Activated CD4-positive, alpha-beta memory T cell treated with anti-CD3 and anti-CD28 coated beads, Interleukin-2, amount 10 ng/mL, durations not matched to agents 7 days and 5 days (primary cell): ENCODE measurements at places on chromosomes 2 and 18. TPM values are rescaled to one million over a fixed set of nuclear protein-coding genes. Genes with fewer than 3 reads are reported as not detected.
A peak's percentile ranks its signal among the peaks of the same experiment; 100 is the strongest.

Gene ABI2
- 30.6 TPM for total RNA-seq

Gene SERPINB13
- not detected for total RNA-seq

Gene RABL2A
- total RNA-seq: 14.1 TPM

Gene PARD6G
- total RNA-seq: 0.20 TPM

Gene GULP1
- not detected for total RNA-seq

Gene HRH4
- total RNA-seq: 0.43 TPM

Gene LRP1B
- total RNA-seq: not detected

Gene PID1
- total RNA-seq: not detected

Gene LRRC30
- total RNA-seq: not detected

Gene ALPI
- total RNA-seq: not detected

Gene IL18R1
- 24.0 TPM for total RNA-seq

- peaks cover 33% of the 10 kb centered on the region for H3K4me1 ChIP-seq
- DNase-seq: no peak
- H3K36me3 ChIP-seq: peaks cover 9% of the 10 kb centered on the region
- no peak overlapping the region for H3K27ac ChIP-seq
These were observed 42.1 kb downstream of the MTCL1 start for GRCh38 chr18:8747440-8747937.

GRCh38 chr2:109280804-109281203 is 151.8 kb downstream of the SH3RF3 start:
- H3K4me3 ChIP-seq: no peak overlapping the region
- H3K27ac ChIP-seq: no peak overlapping the region
- DNase-seq: no peak
- no peaks in the 10 kb centered on the region for H3K36me3 ChIP-seq

DNA sequence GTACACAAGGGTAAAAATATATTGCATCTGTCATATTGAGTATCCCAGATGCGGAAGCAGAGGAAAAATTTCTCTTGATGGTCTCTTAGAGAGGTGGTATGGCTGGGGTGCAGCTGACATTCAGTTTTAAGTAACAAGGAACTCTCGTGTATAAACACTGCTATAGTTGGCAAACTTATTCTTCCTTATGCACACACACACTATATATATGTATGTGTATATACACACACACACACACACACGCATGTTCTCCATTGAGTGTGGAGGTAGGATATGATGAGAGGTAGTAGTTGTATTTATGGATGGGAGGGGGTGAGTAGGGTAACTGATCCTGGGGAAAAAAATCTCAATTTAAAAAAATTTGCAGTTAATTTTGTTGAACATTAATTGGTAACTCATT is 10.6 kb downstream of the PHLPP1 start:
- H3K4me1 ChIP-seq: peaks cover 2% of the 10 kb centered on the region
- no peak overlapping the region for H3K27ac ChIP-seq
- H3K36me3 ChIP-seq: no peaks in the 10 kb centered on the region
- peaks cover 1% of the 10 kb centered on the region for H3K27me3 ChIP-seq
- no peak overlapping the region for H3K4me3 ChIP-seq

- H3K4me3 ChIP-seq: no peak overlapping the region
- no peaks in the 10 kb centered on the region for H3K27me3 ChIP-seq
- no peak for DNase-seq
- peaks cover 13% of the 10 kb centered on the region for H3K36me3 ChIP-seq
These were observed 64.1 kb downstream of the SIGLEC15 start for GRCh38 chr18:45889419-45890064.

DNA sequence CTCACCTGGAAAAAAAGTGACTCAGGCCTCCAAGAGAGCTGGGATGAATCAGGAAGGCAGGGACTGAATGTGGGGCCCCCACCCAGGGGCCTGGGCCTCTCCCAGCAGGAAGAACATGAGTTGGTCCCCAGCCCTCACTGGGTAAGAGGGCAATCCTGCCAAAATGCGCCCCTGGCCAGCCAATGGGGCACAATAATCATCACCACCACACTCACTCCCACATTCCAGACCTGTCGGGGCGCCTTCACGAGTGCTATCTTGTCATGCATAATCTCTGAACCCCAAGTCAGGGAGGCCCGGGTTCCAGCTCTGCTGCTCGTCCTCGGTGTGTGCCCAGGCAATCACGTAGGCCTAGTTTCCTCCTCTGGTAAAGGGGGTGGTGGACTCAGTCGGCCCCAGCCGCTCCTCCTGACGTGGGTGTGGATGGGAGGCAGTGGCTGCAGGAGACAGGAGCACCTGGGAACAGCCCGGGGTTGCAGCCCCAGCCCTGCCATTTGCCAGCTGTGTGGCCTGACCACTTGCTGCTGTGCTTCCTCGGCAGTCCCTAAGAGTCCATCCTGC is 115.1 kb downstream of the CYP26B1 start:
- H3K36me3 ChIP-seq: no peaks in the 10 kb centered on the region
- no peaks in the 10 kb centered on the region for H3K4me1 ChIP-seq
- DNase-seq: no peak

DNA sequence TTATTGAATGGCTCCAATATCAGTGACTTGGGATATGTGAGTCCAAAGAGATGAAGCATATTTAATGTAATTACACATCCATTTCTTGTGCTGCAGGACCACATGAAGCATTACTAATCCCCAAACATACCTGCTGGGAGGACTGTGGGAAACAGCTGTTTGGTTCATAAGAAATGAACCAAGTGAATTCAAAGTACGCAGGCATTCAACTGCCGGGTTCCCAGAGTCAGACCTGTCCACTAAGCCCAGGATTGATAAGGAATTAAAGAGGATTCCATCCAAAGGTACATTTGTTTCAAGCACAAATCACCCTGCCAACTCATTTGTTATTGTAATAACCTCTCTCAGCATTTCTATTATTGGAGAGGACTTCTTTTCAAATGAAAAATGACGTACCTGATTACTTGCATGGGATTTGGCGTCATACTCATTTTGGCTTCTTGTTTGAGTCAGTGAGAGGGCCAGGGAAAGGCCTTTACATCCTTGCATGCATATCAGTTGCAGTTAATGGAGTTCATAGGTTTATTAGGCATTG is 230.7 kb downstream of the TXNL1 start:
- no peak overlapping the region for H3K27ac ChIP-seq
- DNase-seq: no peak
- H3K4me1 ChIP-seq: no peaks in the 10 kb centered on the region
- no peak overlapping the region for H3K4me3 ChIP-seq
- no peaks in the 10 kb centered on the region for H3K36me3 ChIP-seq

- no peaks in the 10 kb centered on the region for H3K36me3 ChIP-seq
- H3K27me3 ChIP-seq: peaks cover 59% of the 10 kb centered on the region
- no peak for DNase-seq
- no peak overlapping the region for H3K27ac ChIP-seq
- no peak overlapping the region for H3K4me3 ChIP-seq
- peaks cover 11% of the 10 kb centered on the region for H3K4me1 ChIP-seq
These were observed 19.5 kb upstream of the ZDBF2 start for GRCh38 chr2:206255003-206255402.

- no peak overlapping the region for H3K4me3 ChIP-seq
- H3K4me1 ChIP-seq: no peaks in the 10 kb centered on the region
These were observed 18.8 kb upstream of the CASP10 start for GRCh38 chr2:201164166-201164565.

DNA sequence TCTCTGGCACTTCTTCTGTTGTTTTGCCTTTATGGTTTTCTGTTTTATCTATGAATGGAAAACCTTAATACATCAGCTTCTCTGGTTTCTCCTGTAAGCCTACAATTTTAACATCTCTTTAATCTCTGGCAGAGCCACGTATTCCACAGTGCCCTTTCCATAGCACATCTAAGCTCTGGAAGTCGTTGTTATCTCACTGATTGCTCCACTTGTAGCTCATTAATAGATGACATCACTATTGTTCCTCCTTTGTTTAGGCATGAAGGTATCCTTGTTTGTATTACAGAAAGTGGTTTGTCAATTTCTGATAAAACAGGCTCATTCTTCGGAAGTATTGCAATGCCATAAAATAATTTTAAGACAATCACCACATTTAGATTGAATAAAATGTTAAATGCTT is 185.2 kb downstream of the ZNF804A start:
- H3K27me3 ChIP-seq: no peaks in the 10 kb centered on the region
- DNase-seq: no peak
- H3K36me3 ChIP-seq: no peaks in the 10 kb centered on the region
- H3K27ac ChIP-seq: no peak overlapping the region

DNA sequence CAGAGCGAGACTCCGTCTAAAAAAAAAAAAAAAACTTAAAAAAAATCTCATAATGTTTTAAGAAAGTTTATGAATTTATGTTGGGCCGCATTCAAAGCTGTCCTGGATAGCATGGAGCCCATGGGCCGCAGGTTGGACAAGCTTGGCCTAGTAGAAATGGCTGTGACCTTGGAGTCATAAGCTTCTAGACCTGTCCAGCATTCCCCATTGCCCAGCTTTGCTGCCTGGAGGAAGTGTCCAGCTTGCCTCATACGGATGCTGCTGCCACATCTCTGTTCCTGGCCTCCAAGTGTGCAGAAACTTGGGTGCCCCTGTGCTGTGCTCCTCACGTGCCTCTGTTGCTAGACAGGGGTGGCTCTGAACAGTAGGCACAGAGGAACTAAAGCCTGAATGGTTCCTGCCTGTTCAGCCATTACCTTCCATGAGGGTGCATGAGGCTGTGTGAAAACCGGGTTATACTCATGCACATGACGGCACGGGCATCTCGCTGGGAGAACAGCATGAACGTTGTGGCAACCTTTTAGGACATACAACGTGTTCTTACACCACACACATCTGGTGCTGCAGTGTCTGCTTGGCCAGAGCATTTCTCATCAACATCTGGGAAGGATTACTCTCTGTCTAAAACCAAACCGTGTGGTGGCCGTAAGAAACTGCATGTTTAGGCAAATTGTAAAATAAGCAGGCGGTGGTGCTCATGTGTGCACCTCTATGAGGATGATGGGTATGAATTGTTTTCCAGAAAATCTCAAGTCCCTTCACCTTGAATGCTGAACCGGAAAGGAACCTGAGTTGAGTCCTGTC is 38.2 kb downstream of the FHOD3 start:
- no peak overlapping the region for H3K27ac ChIP-seq
- DNase-seq: no peak
- H3K27me3 ChIP-seq: no peaks in the 10 kb centered on the region
- no peak overlapping the region for H3K4me3 ChIP-seq

GRCh38 chr2:231263118-231263831 is 64.8 kb downstream of the ARMC9 start:
- H3K4me3 ChIP-seq: no peak overlapping the region
- no peak for DNase-seq
- no peak overlapping the region for H3K27ac ChIP-seq
- peaks cover 11% of the 10 kb centered on the region for H3K27me3 ChIP-seq

GRCh38 chr18:23798249-23798648 is 109.0 kb downstream of the LAMA3 start:
- no peak overlapping the region for H3K27ac ChIP-seq
- H3K4me1 ChIP-seq: peaks cover 2% of the 10 kb centered on the region
- no peaks in the 10 kb centered on the region for H3K36me3 ChIP-seq
- no peak for DNase-seq

- H3K27ac ChIP-seq: no peak overlapping the region
- no peak overlapping the region for H3K4me3 ChIP-seq
- no peaks in the 10 kb centered on the region for H3K4me1 ChIP-seq
- DNase-seq: no peak
These were observed 956.9 kb upstream of the SLC39A10 start for GRCh38 chr2:194700116-194700515.

- no peaks in the 10 kb centered on the region for H3K36me3 ChIP-seq
- H3K27ac ChIP-seq: no peak within 1 kb of the TSS
- no peak within 1 kb of the TSS for H3K4me3 ChIP-seq
- peak; percentile 55 for DNase-seq
- H3K4me1 ChIP-seq: peaks cover 4% of the 10 kb centered on the region
These were observed at the start of gene PTPRM for GRCh38 chr18:7566567-7567473. Gene PTPRM (plus strand): TSS chr18:7567316. CDS start chr18:7567819, 503 bp downstream.

GRCh38 chr2:169509955-169510354 is 453 bp downstream of the KLHL41 start:
- H3K27ac ChIP-seq: no peak overlapping the region

GRCh38 chr2:128325611-128326181 is 7.0 kb upstream of the HS6ST1 start:
- no peaks in the 10 kb centered on the region for H3K36me3 ChIP-seq
- peak; percentile 12 for DNase-seq
- H3K4me3 ChIP-seq: no peak overlapping the region
- H3K27me3 ChIP-seq: peaks cover 11% of the 10 kb centered on the region

DNA sequence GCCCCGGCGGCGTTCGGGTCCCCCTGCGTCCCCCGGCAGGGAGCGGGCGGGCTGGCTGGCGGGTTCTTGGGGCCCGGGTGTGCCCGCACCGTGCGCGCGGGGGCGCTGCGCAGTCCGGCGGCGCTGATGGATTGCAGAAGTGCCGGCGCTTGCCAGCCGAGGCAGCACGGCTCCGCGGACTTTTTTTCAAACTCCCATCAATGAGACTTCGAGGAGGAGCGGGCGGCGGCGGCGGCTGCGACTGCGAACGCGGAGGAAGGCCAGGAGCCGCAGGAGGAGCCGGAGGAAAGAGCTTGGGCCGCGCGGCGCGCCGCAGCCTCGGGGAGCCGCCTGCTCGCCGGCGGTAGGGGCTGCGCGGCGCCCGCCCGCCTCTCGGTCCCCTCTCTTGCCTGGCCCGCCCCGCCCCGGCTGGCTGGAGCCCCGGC is at the start of gene GLI2:
Gene GLI2, plus strand, starts transcription at position 123 of the 425 bp plus-strand sequence. CDS start 61,453 bp downstream, outside the sequence.
- DNase-seq: peak; percentile 41
- H3K27ac ChIP-seq: no peak within 1 kb of the TSS
- peaks cover 22% of the 10 kb centered on the region for H3K4me1 ChIP-seq
- peak within 1 kb of the TSS; percentile 57 for H3K4me3 ChIP-seq
- no peaks in the 10 kb centered on the region for H3K36me3 ChIP-seq

DNA sequence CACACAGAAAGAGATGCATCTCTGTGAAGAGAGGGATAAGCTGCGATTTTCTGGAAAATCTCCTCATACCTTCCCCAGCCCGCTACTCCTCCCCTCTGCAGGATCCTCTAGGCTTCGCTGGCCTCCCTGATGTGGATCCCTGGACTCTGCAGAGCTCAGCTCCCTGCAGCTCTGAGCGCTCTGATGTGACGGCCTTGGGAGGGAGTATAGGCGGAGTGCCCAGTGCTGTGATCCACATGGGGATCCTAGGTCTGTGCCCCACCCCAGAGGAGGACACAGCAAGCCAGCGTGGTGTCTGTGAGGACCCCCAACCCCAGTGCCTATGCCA is 111.0 kb downstream of the GYPC start:
- peaks cover 37% of the 10 kb centered on the region for H3K27me3 ChIP-seq
- DNase-seq: no peak
- H3K4me3 ChIP-seq: no peak overlapping the region
- H3K4me1 ChIP-seq: peaks cover 35% of the 10 kb centered on the region
- H3K36me3 ChIP-seq: peaks cover 5% of the 10 kb centered on the region

- H3K27me3 ChIP-seq: no peaks in the 10 kb centered on the region
- no peak for DNase-seq
- H3K36me3 ChIP-seq: no peaks in the 10 kb centered on the region
- H3K4me3 ChIP-seq: no peak overlapping the region
These were observed 1134.1 kb upstream of the DDX18 start for GRCh38 chr2:116680256-116680936.

DNA sequence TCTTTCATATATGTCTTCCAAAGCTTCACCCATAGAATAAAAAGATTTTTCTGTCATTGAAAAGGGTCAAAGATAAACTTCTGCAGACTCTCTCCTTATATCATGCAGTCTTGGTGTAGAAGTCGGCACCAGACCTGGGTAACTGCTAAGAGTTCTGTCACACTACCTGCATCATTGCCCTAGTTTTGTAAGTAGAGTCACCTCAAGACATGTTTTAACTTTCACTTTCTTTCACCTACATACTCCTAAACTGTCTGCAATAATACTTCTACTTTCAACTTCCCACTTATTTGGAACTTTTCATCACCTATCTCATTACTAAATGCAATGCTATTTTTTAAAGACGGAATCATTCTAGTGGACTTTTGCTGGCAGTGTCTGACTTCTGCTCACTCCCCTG is 475.6 kb upstream of the VRK2 start:
- DNase-seq: no peak
- H3K4me3 ChIP-seq: no peak overlapping the region
- no peaks in the 10 kb centered on the region for H3K27me3 ChIP-seq
- no peaks in the 10 kb centered on the region for H3K4me1 ChIP-seq
- H3K36me3 ChIP-seq: no peaks in the 10 kb centered on the region
